ENCODE measurements at places on chromosomes 13 and 19.
A peak's percentile ranks its signal among the peaks of the same experiment; 100 is the strongest.

DNA sequence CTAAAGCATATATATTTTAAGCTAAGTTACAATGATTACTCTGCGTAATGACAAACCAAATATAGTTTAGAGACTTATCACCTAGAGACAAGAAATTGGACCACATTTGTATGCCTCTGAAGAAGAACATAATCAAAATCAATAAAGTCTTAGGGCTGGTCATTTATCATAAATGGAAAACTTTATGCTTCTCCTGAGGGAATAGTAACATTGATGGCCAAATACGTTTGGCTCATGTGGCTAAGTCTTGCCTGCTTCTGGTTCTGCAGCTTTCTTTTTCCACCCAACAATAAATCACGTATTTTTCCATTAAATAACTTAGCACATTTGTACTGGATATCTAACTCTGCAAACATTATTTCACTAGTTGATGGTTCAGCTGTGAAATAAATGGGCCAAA is 458.4 kb downstream of the SLITRK1 start:
- DNase-seq, result no peak

DNA sequence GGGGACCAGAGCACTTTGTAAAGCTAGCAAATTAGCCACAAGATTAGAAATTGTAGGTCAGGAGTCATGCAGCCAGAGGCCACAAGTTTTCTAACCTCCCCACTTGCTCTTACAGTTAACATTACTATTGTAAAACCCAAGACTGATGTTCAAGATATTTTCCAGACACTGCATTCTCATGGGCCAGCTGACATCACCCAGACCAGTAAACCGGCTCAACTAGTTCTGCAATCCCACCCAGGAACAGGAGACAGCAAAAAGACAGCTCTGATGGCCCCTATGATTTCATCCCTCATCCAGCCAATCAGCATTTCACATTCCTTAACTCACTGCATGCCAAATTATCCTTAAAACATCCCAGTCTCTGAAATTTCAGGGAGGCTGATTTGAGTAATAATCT is 178.5 kb downstream of the PRR20E start:
- DNase-seq, result no peak

- DNase-seq, result peak; percentile 82
Observed at GRCh38 chr19:4186087-4186993, 3.9 kb downstream of the ANKRD24 start.

GRCh38 chr13:82766732-82767321 is 1115.4 kb downstream of the SLITRK1 start:
- DNase-seq, result no peak

- peak; percentile 66 for DNase-seq
Observed at GRCh38 chr19:45973553-45974338, at the start of gene NOVA2. TSS of gene NOVA2 (minus strand) at chr19:45973865. CDS start at chr19:45973351, 514 bp downstream.

DNA sequence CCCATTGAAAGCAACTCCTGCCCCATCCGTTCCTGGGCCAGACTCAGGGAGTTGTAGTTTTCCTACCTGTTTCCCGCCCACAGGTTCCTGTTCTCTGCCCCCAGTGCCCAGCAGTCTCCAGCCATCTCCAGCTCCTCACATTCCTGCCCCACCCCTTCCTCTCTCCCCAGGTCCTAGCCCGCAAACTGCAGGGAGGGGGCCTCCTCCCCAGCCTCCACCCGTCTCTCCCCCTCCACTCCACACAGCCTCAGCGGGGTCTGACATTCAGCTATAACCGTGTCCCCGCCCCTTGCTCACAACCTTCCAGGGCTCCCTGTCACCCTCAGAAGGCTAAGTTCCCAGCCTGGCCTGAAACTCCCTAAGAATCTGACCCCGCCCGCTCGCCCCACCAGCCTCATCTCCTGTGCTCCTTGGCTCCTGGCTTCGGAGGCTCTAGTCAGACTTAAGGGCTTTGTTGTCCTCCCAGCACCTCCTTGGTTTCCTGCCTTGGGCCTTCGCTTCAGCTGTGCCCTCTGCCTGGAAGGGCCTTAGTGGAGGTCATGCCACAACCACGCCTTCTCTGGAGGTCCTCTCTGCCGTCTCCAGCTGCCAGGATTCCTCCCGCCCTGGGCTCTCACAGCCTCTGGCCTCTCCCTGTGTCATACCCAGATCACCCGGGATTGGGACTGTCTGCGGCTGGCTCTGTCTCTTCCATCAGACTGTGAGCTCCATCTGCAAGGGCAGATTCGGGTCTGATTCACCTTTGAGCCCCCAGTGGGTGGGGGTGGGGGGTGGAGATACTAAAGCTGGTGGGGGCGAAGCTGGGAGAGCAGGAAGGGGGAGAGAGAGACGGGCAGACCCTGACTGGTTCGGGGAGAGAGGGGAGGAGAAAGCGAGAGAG is 5.1 kb upstream of the SPACA6 start:
- no peak for DNase-seq

DNA sequence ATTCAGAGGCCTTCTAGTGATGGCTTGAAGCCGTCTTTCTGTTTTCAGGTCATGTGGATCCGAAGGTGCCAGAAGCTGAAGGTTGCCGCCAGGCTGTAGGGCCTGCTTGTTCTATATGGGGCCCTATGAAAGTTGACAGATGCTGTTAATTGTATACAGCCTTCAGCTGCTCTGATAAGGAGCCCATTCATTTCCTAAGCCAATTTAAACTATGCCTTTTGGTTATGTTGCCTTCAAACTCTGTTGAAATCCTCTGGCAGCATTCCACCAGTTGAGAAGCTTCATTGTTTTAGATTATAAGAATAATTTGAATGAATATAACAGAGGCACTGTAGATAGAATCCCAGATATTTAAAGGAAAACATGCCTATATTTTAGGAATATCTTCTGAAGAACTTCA is 34.4 kb downstream of the RAP2A start:
- no peak for DNase-seq

- no peak for DNase-seq
Observed at GRCh38 chr13:76812206-76812897, 73.9 kb downstream of the KCTD12 start.

GRCh38 chr19:35120898-35121297 is 5.3 kb downstream of the FXYD3 start:
- no peak for DNase-seq

GRCh38 chr19:15974856-15975255 is 26.0 kb downstream of the OR10H4 start:
- DNase-seq, result no peak

DNA sequence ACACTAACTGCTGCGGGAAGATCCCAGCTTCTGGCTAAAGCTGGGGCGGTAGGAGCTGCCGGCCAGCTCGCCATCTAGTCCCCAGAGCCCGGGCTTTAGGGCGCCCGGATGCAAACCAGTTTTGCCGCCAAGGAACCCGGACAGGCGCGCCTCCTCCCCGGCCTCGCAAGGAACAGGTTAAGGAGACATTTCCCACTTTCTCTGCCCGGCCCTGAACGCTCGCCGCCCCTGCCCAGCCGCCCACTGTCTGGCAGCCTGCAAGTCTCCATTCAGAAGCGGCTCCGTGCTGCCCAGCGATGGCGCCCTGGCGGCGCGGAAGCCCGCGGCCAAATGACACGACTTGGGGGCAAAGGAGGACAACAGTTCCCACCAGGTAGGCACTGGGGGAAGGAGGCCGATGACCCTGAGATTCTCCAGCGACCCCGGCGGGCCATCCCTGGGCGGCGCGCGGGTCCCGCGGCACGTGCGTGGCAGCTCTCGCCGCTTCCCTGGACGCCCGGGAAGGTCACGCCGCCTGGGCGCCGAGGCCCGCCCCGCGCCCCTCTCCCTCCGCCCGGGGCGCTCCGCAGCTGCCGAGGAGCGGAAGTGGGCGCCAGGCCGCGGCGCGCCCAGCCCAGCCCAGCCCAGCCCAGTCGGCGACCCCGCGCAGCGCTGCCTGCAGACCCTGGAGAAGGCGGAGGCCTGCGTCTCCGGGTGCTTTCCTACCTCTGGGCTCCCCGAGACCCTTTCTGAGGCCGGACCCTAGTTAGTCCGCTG is 42.2 kb upstream of the HNRNPA1L2 start:
- no peak for DNase-seq

DNA sequence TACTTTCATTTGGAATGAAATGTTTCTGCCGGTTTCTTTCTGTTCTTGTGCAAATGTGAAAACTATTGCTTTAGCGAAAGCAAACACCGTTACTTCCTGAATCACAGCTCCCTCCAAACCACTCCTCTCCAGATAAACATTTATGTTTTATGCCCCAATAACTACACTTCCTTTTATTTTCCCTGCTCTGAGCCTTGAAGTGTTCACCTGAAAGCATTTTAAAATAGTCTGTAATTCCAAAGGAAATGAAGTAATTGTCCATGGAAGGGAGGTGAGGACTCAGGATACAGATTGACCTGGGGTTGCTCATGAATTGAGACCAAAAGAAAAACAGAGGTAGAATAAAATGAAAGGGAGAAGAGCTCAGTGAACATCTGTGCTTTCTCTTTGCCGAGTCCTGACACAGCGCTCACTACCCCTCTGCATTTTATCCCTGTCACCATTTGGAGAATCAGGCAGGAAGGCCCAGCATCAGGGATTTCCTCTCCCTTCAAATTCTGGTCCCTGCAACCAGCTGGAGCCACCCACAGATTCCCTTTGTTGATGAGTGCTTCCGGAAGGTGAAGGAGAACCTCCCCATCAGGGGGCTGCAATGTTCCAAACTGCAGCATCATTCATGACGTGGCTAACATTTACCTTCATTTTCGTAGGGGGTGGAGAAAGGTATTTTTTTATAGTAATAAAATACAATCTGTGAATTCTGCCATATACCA is 171.9 kb downstream of the ITGBL1 start:
- no peak for DNase-seq

- DNase-seq, result no peak
Observed at GRCh38 chr19:45474606-45475521, 7.1 kb downstream of the FOSB start.

DNA sequence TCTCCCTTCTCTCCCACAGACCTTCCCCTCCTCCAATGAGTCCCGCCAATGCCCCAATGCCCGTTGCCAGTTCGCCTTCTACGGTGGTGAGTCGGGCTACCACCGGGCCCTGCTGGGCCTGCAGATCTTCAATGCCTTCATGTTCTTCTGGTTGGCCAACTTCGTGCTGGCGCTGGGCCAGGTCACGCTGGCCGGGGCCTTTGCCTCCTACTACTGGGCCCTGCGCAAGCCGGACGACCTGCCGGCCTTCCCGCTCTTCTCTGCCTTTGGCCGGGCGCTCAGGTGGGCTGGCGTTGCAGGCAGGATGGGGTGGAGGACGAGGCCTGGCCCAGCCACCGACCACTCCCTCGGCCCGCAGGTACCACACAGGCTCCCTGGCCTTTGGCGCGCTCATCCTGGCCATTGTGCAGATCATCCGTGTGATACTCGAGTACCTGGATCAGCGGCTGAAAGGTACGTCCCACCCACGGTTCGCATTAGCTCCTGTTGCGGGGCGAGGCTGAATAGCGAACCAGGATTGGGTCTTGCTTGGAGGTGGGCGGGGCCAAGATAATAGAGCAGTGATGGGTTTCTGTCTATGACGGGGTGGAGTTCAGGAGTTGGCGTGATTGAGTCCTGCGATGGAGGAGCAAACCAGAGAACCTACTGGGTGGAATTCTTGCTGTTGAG is 11.1 kb downstream of the SLC44A2 start:
- no peak for DNase-seq

GRCh38 chr13:36685927-36686326 is 12.1 kb downstream of the SERTM1 start:
- DNase-seq, result peak; percentile 6

GRCh38 chr13:93226623-93227279 is at the start of gene GPC6:
TSS of gene GPC6 (plus strand) at chr13:93226807.
- no peak for DNase-seq

DNA sequence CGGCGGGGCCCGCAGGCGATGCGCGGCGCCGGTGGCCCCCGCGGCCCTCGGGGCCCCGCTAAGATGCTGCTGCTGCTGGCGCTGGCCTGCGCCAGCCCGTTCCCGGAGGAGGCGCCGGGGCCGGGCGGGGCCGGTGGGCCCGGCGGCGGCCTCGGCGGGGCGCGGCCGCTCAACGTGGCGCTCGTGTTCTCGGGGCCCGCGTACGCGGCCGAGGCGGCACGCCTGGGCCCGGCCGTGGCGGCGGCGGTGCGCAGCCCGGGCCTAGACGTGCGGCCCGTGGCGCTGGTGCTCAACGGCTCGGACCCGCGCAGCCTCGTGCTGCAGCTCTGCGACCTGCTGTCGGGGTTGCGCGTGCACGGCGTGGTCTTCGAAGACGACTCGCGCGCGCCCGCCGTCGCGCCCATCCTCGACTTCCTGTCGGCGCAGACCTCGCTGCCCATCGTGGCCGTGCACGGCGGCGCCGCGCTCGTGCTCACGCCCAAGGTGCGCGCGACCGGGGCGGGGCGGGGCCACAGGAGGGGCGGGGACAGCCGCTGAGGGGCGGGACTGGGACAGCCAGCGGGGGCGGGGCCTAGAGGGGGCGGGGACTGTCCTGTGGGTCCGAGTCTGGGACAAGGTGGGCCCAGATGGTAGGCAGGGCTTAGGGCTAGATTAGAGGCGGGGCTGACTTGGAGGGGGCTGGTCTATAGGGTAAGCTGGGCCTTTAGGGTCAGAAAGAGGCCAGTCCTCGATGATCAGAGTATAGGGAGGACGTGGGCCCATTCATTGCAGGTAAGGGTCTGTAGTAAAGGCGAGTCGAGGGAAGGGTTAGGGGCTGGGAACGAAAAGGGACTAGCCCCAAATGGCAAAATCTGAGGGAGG is 5.1 kb downstream of the GRIN2D start:
- DNase-seq, result peak; percentile 92

DNA sequence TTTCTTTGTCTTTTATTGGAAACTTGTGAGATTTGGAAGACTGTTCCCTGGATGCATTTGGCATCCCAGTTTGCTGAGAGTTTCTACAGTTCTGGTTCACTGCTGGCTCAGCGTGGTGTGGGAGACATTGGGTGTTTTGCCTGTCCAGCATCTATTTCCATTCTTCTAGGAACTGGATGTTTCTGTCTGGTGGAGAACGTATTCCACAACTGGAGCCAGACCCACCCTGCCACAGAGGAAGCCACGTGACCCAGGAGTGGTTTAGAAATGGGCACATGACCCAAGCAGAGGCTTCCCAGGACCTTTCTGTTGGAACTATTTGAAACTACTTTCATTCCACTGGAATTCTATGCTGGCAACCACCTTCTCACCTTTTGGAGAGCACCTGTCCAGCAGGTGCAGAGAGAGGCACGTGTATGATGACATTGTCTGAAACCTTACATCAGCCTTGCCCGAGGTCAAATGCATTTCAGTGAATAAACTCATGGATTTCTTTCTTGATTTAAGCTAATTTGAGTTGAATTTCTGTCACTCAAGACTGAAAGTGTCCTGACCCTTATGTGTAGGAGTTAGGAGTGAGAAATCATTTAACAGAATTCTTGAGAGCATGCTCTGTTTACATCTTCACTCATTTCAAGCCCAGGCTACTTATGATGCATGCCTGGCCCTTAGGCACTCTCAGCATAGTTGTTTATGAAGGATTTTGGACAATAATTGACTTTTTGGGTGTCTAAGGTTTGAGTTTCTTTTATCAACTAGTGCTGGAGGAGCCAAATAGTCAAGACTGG is 121.8 kb downstream of the AKAP11 start:
- peak; percentile 46 for DNase-seq

DNA sequence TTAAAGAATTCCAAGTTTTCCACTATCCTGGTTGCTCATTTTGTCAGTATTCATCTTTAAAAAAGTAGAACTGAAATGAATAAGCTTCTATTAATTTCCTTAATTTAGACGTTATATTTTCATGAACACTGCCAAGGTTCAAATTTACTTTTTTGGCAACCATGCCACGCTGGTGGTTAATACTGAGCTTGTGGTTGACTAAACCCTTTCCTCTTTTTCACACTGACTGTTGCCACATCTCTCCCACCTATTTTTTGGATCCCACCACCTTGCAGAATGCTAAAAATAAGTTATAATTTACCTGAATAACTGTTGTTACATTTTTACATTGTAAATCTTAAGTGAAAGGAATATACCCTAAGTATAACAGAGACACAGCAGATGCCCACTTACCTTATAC is 45.0 kb downstream of the FLT3 start:
- DNase-seq, result no peak
